ENCODE measurements at places on chromosomes 6 and 20. TPM values are rescaled to one million over a fixed set of nuclear protein-coding genes. Genes with fewer than 3 reads are reported as not detected.

MARCKS gene
- 119 TPM for total RNA-seq

NELFE gene
- total RNA-seq = 180 TPM

BEND3 gene
- 2.5 TPM for total RNA-seq

NKX2-4 gene
- not detected for total RNA-seq

HLA-DQA1 gene
- not detected for total RNA-seq

GPR63 gene
- 0.28 TPM for total RNA-seq

SYNE1 gene
- 174 TPM for total RNA-seq

RBBP8NL gene
- not detected for total RNA-seq

CFAP206 gene
- 1.4 TPM for total RNA-seq

GSTA2 gene
- not detected for total RNA-seq
